Stomach (tissue), 19 donors: ENCODE measurements at places on chromosomes 5 and 9. TPM values are rescaled to one million over a fixed set of nuclear protein-coding genes. Genes with fewer than 3 reads are reported as not detected.

DNA sequence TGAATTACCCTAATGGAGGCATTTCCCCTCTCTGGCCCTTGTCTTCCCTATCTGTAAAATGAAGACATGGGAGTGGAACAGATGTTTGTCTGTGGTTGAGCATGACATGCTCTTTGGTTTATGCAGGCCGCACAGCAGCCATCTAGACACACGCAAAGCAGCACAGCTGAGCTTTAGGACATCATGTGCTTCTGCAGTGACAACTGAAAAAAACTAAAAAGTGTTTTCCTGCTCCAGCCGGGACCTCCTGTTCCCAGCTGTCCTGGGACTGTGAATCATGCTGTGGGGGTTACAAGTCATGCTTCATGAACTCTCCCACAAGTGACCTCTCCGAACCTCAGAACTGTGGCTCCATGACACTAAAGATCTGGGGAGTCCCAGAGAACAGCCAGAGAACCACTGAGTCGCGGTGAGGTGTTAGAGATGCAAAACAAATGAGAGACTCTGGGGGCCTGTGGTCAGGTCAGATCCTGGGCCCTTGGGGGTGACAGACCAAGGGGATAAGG lies 1.7 kb downstream of the SMIM3 start:
- DNase-seq = peak; percentile 51

DNA sequence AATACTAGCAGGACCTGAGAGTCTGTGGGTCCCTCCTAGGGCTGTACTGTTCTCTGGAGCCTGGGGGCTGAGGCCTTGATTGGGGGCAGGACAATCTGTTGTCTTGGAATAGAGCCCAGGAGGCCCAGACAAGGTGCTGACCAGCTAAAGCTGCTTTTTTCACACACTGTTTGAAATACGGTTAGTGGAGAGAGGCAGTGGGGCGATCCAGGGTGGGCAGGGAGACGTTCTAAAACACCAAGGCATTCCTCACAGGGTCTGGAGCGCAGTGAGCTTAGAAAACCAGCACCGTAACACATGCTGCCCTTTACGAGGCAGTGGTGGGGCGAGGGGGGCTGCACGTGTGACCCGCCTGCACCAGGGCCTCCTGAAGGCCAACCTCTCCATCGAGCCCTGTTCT lies 55.1 kb downstream of the EHMT1 start:
- peak; percentile 53 for DNase-seq

- peak; percentile 48 for DNase-seq
Measured at GRCh38 chr5:181190711-181191525, 14.1 kb downstream of the TRIM7 start.

The ANKRD55 gene
- not detected for total RNA-seq

DNA sequence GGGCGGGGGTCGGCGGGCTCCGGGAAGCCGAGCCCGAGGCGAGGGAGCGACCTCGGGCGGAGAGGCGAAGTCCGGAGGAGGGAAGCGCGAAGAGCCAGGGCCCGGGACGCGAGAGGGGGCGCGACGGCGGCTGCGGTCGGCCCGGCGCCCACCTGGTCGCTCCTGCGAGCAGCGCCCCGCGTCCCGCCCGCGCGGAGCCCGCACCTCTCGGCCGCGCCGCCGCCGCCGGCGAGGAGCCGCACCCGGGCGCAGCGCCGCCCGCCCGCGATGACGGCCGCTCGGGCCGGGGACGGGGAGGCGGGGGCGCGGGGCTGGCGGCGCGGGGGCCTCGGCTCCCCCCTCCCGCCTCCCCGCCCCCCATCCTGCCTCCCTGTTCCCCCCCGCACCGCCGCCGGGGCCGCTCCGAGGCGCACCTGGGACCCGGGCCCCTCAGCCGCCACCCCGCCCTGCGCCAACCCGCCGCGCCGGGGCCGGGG lies 2.6 kb downstream of the NR5A1 start:
- peak; percentile 35 for DNase-seq

- DNase-seq = no peak
Measured at GRCh38 chr9:91063471-91063870, 261.9 kb downstream of the SYK start.

- DNase-seq = no peak
Measured at GRCh38 chr5:73644385-73644963, 18.5 kb downstream of the ARHGEF28 start.
